ENCODE measurements at places on chromosomes 4 and X.

- peak; percentile 64 for DNase-seq
Measured at GRCh38 chrX:133444952-133445831, 29.9 kb upstream of the GPC4 start.

DNA sequence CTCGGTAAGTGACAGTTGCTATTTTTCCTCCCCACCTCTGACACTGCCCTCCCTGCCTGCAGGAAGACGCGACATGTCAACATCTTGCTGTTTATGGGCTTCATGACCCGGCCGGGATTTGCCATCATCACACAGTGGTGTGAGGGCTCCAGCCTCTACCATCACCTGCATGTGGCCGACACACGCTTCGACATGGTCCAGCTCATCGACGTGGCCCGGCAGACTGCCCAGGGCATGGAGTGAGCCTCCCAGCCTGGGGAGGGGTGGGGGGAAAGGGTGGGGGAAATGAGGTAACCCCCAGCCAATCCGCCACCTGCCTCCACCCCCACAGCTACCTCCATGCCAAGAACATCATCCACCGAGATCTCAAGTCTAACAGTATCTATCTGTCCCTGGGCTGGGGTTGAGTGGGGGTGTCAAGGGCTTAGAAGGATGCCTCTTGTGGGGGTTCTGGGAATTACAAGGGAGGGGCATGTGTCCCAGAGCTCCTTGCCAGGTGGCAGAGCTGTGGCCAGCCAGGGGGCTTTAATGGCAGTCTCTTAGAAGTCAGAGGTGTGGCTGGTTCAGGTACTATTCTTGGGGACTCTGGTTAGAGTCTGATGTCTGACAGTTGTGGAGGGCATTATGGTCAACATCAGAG, 7.8 kb downstream of the ARAF start:
- peak; percentile 13 for DNase-seq

- DNase-seq, result no peak
Measured at GRCh38 chrX:35622040-35622439, 176.1 kb upstream of the MAGEB16 start.

DNA sequence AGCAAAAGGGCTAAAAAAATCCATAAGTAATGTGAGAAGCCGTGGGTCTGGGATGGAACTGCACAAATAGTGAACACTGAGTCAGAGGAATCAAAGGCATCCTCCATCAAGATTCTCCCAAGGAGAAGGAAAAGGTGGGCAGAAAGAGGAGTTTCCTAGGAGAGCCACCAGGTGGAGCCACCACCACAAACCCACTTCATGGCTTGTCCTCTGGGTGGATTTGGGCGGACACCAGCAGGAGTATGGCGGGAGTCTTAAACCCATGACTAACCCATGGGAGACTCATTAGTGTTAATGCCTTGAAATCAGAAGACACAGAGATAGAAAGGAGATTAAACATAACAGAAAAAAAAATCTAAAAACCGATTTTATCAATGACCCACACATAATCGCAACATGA, 147.7 kb downstream of the SH3KBP1 start:
- DNase-seq, result peak; percentile 56

GRCh38 chr4:38664706-38665401, 855 bp downstream of the KLF3 start:
- DNase-seq, result peak; percentile 68

DNA sequence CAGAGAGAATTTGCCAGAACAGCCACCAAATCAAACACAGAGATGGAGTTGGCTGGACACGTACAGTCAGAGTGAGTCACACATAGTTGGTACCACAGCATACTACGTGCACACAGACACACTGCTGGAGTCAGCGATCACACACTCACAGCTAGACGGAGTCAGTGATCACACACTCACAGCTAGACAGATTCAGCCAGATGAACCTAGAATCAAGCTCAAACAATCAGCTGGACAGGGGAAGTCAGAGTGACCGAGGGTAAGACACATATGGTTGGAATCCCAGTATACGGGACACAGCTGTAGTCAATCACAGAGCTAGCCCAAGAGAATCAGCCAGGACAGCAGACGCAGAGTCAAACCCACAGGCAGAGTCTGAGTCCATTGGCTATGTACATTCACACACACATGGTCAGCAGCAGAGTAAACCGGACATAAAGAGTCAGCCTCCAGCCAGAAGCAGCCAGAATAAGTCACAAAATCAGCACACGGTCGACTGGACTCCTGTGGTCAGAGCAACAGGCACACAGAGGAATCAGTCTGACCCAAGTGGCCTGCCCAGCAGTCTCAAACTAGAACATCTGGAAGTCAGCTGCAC, 4.6 kb downstream of the SLC38A5 start:
- no peak for DNase-seq

DNA sequence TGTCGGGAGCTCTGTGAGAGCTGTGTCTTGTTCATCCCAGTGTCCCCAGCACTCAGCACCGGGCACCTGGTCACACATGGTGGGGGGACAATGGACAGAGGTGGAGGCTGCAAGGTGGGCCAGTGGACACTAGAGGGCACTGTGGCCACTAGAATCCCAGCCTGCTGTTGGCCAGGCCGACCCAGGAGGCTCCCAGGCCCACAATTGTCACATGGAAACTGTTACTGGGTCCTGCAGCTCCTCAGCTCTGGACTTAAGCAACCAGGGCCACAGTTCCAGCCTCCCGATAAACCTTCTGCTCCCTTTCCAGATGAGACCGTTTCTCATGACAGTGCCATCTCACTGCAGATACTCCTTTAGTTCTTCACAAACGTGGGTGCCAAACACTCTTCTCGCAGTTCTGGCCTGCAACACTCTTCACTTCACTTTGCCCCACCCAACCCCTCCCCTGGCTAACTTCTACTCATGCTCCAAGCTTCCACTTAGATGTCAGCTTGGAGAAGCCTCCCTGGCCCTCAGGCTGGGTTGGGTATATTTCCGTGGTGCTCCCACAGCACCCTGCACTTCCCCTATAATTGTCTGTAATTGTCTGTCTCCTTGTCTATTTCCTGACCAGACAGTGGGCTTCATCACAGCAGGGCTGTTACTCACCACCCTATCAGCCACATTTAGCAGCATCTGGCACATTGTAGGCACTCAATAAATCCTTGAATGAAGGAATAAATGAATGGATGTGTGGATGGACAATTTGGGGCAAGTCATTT, 3.5 kb upstream of the IQSEC2 start:
- DNase-seq, result peak; percentile 34

- DNase-seq, result no peak
Measured at GRCh38 chr4:89468602-89469001, 161.0 kb upstream of the GPRIN3 start.

- DNase-seq, result no peak
Measured at GRCh38 chr4:1293991-1294390, 4.3 kb downstream of the MAEA start.

DNA sequence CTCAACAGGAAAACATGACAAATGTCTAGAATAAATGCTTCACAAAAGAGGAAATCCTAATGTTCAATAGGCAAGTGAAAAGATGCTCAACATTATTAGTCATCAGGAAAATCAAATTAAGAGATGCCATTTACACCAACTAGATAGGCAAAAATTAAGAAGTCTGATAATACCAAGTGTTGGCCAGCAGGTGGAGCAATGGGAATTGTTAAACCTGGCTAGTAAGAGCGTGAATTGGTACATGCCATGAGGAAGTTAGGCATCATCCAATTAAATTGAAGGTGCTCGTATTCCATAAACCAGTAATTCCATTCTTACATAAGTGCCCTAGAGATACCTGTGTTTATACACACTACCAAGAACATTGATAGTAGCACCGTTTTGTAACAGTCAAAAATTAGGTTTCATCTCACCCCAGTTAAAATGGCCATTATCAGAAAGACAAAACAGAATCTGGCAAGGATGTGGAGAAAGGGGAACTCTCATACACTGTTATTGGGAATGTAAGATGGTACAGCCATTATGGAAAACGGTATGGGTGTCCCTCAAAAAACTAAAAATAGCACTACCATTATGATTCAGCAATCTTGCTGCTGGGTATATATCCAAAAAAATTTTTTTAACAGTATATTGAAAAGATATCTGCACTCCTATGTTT, 14.0 kb upstream of the ZCCHC18 start:
- peak; percentile 73 for DNase-seq

GRCh38 chr4:20279381-20279780, 27.7 kb downstream of the SLIT2 start:
- no peak for DNase-seq

- no peak for DNase-seq
Measured at GRCh38 chr4:74598611-74599325, 153.8 kb downstream of the AREG start.

DNA sequence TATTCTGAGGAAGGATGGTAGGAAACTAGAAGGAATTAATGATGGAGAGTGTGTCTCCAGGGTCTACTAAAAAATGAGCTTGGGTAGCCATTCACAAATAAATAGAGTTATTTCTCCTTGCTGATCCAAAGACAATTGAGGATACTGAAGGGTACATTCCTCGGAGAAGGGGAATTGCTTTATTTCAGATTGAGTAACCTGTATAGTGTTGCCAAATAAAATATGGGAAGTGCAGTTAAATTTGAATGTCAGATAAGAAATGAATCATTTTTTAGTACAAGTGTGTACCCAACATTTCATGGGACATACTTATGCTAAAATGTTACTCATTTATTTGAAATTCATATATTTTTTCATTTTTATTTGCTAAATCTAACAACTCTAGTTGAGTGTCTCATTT, 16.0 kb upstream of the VSIG1 start:
- DNase-seq, result no peak

- no peak for DNase-seq
Measured at GRCh38 chrX:126272795-126273497, 106.9 kb upstream of the DCAF12L2 start.

GRCh38 chr4:90950385-90950841, 823.2 kb downstream of the CCSER1 start:
- DNase-seq, result no peak

DNA sequence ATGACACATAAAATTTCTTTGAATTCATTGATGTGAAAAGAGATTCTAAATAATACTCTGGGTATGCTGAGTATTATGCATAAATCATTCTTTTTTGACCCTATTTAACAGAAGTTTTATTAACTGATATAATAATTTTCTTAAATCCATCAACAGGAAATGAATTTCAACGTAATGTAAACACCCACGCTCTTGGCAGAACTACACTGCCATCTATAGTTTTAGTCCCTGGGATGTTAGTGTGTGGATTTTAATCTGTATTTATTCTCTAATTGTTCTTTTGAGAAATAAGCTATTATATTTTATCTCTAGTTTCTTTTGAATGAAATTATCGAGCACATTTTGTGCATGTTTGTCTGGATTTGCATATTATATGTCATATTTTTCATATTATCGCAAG, 666.8 kb upstream of the NDST4 start:
- DNase-seq, result no peak

- DNase-seq, result no peak
Measured at GRCh38 chrX:47745416-47745815, 86.4 kb upstream of the UXT start.

DNA sequence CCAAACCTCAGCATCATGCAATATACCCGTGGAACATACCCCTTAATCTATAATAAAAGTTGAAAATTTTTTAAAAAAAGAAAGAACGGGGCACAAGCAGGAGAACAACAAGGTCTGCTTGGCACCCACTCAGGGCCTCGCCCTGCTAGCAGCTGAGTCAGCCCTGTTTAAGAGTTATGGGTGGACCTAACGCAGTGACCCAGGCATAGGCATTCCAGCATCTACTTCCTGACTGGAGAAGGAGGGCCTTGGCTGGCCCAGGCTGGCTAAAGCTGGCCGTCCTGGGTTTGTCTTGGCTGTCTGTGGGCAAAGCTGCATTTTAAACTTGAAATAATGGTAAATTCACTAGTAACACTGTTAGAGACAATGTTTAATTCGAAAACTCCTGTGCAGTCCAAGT, 236.7 kb upstream of the PGRMC2 start:
- peak; percentile 8 for DNase-seq

GRCh38 chr4:189597341-189597740, 343.3 kb upstream of the FRG1 start:
- no peak for DNase-seq

DNA sequence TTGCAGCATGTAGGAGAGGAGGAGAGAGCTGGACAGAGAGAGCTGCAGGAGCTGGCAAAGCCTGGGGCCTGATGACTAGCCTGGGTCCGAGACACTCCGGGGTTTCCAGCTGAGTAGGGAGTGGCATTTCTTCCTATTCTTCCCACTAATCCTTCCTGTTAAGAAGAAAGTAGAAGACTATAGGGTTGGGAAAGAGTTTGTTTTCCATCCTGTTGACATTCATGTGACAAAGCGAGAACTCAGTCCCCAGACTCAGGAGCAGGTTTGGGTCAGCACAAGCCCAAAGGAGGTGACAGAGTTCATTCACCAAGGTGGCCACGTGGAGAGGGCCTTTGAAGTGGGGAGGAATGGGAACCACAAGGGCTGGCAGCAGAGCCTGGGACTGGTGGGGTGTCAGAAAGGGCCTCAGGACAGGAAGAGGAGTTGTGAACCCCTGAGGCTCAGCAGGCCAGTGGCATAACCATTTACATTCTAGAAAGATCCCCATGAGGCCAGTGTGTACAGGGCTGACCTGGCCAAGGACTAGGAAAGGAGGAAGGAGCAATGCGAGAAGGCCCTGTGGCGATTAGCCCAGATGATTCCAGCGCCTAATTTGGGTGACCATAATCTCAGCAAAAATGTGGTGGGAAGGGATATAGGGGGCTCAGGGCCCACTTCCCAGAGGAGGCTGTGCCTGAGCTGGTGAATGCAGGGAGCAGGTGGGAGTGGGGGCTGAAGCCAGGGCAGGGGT, 3.3 kb upstream of the HAUS3 start:
- DNase-seq, result peak; percentile 26

DNA sequence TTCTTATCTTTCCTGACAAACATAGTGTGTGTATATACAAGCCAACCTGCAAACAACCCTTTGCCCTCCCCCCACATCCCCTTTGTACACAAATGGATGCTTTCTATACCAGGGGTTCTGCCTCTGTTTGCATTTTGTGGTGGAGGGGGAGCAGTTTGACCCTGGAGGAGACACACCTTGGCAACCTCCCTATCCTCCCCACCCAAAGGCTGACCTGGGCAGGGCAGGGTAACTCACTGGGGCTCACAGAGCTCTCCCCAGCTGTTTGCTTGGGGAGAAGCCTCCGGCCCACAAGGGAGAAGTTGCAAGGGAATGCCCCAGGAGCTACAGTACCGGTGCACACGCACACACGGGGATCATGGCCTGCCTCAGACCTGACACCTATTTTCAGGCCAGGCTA, 372.6 kb downstream of the BCOR start:
- no peak for DNase-seq

DNA sequence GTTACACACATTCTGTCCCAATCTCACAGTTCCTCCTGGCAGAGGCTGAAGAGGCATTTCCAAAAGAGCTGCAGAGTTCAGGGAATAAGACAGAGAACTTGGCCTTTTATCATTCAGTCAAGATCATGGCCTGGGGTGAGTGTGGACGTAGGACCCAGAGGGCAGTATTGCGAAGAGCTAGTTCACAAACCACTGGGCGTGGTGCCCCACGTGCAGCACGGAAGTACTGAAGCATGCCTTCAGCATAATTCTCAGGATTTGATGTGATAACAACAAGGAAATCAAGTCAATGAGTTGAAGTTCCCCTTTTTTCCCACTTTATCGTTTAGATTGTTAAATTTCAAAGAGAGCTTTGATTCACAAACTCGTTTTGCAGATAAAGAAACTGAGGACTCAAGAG, 117.7 kb downstream of the RELL1 start:
- no peak for DNase-seq

GRCh38 chr4:94959307-94959706, 201.6 kb downstream of the BMPR1B start:
- DNase-seq, result no peak

Measured in SW480 (cell line).